ENCODE measurements at places on chromosomes 7 and 10.

GRCh38 chr7:66297579-66297978 lies 92.4 kb downstream of the TPST1 start:
- no peak for DNase-seq

DNA sequence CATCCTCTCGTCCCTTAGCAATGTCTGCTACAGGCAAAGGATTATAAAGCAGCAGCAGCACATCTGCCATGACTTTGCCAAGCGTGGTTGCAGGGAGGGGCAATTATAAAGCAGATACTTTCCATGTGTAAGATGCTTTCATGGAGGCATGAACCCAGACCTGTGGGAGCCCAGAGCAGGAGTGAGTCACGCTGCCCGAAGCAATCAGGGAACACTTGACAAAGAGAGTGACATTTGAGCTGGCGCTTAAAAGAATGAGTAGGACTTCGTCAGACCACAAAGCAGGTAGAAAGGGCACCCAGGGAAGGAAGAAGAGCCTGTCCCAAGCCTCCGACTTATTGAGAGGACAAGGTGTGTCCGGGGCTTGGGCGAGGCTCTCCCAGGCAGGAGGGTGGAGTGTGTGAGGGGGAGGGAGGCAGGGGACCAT lies 147.2 kb downstream of the MYOF start:
- peak; percentile 16 for DNase-seq

DNA sequence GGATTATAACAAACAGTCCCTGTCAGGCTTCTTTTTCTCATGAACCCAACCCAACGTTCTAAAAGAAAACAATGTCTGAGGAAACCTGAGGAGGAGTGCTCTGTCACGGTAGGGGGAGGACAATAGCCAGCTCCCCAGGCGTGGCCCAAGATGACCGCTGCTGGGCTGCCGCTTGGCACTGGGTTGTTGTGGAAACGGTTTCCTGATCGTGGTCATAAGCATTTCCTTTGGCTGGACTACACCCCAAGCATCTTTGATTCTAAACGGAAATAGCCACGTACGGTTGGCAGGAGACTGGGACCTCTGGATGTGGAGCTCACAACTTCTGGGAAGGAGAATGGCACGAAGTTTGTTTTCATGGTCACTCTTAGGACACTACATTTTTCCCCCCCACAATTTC lies 30.4 kb upstream of the DMBT1 start:
- DNase-seq: no peak

DNA sequence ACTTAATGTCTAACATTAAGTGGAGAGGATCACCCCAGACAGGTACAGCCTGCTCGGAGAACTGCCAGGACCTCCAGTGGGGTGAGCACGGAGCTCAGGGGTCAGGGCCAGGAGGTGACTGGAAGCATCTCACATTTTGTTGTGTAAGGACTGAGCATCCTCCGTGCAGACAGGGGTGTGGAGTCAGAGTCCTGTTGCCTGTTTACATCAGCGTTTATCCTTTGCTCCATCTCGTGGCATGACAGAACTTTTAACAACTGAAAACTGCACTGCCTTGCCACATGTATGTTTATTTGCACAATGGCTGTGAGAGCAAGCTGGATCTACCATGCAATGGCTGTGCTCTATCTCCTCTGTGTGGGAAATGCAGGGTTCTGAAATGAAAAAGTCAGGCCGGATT lies 175.4 kb upstream of the AKR1E2 start:
- DNase-seq: no peak

- peak; percentile 94 for DNase-seq
These were observed 205.5 kb upstream of the CDC14C start for GRCh38 chr7:48718731-48719378.

GRCh38 chr10:133527771-133528271 lies 658 bp downstream of the CYP2E1 start:
- no peak for DNase-seq

DNA sequence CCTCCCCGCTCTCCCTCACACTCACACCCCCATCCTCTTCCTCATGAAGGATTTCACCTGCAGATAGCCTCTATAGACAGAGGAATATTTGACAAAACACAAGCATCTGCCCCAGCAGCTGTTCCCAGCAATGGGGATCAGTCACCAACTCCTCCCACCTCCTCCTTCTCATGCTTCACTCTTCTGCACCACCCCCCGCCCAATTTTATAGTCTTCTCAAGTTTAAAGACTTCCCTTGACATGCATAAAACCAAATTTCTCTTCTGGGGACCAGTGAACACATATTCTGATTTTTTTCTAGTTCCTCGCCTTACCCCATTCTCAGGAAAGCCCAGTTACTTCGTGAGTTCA lies 654.4 kb downstream of the LRMDA start:
- DNase-seq: no peak

- DNase-seq: no peak
These were observed 45.1 kb upstream of the ANAPC16 start for GRCh38 chr10:72170733-72171132.

DNA sequence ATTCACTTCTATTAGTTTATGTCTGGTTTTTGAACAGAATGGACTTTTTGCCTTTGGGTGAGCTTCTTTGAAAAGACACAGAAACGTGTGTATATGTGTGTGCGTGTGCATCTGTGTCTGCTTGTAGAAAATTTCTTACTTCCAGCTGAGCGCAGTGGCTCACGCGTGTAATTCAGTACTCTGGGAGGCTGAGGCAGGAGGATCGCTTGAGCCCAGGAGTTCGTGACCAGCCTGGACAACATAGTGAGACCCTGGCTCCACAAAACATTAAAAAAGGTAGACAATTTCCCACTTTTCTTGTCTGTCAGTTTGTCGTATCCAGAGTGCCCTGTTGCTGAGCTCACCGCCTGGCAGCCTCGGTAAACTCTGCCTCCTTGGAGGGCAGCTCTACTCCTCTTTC lies 25.4 kb downstream of the PPP2R2D start:
- DNase-seq: no peak

DNA sequence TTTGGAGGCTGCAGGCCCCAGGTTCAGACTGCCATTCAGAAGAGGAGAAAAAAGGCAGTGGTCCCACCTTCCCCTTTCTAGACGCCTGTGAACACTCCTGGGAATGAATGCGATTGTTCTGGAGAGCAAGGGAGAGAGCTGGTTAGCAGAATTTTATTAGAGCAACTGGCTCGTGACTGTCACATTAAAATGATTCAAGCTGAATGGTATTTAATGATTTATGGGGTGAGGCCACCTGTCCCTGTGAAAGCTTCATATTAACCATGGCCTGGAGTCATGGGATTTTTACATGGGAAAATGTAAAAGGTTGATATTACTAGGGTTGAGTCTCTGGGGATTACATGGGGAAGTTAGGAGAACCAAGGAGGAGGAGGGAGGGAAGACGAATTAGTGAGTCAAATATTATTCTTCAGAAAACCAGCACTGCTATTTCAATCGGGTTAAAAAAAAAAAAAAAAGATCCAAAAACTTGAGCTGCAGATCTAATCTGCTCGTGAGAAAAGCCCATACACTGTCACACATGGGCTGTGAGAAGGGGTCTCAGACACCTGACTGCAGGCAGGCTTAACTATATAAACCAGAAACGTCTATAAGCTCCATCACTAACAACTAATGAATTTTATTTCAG lies 8.3 kb downstream of the CXCL12 start:
- DNase-seq: no peak

GRCh38 chr10:86366902-86367151 lies 232 bp upstream of the GRID1 start:
- no peak for DNase-seq

- no peak for DNase-seq
These were observed 278.1 kb downstream of the MAGI2 start for GRCh38 chr7:79175374-79175773.

- DNase-seq: no peak
These were observed 132.6 kb downstream of the MAGI2 start for GRCh38 chr7:79320741-79321473.

DNA sequence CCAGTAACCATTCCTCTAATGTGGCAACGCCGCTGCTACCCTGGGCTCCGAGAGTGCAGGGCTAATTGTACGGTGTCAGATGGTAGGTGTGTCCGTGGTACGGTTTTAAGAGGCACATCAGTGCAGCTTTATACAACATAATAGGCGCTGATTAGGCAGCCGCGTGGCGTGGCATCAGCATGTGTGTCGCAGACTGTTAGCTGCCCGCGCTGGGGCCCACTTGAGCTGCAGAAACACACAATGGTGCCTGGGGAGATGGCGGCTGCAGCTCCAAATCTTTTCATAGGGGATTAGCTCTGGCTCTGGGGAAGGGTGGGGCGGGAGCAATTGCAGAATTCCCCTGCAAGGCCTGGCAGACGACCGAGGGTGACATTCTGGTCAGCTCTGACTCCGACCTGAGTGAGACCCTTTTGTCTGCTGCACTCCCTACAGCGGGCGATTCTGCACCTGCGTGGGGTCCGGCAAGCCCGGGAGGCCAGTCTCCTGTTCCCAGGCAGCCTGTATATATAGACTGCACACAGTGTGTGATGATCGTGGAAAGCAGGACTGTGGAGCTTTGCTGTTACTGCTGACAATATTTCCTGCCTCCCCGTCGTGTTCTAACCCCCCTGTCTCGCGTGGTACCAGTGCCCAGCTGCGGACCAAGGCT lies 722.7 kb upstream of the CELF2 start:
- no peak for DNase-seq

DNA sequence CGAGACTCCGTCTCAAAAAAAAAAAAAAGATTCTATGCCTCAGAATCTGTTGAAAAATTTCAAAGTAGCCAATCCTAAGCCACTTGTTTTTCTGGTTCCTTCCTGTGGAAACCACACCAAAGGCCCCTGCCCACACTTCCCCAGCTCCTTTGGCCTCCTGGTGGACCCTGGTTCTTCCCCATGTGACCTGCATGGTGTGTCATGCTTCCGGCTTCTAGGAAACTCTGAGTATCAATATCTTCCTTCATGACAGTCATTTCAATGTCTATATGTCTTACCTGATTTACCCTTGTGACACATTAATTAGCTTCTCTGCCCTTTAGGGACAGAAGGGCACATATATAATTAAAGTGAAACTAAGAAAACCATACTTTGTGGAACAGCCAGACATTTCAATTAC lies 80.4 kb upstream of the GRB10 start:
- no peak for DNase-seq

GRCh38 chr7:140914083-140914482 lies 10.6 kb downstream of the BRAF start:
- no peak for DNase-seq

- no peak for DNase-seq
These were observed 94.5 kb downstream of the INPP5A start for GRCh38 chr10:132632091-132632561.

DNA sequence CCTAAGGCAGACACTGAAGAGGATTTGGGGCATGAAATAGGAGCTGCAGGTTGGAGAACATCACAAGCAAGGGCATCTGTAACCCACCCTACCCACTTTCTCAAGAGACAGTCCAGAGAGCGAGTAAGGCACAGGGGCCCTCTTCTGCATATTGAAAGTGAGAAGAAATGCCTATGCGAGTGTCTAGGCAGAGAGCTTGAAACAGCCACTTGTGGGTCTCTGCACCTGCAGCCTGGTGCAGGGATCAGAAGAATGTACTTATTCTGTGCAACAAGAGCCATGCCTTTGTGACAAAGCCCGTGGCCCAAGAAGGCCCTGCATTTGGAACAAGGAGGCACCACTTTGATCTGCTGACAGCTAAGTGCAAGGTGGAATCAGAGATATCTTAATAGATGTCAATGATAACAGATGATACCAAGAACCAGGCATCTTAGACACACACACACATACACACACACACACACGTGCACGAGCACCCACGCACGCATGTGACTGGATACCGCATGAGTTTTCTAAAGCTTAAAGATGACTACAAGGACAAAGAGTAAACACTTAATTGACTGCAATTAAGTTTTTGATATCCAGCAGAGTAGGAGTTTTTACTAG lies 89.3 kb downstream of the NPSR1 start:
- DNase-seq: peak; percentile 21

Measured in SHP77 (cell line).